Small intestine (tissue), 16 donors: ENCODE measurements at places on chromosomes 6 and 20. TPM values are rescaled to one million over a fixed set of nuclear protein-coding genes. Genes with fewer than 3 reads are reported as not detected.

- H3K36me3 ChIP-seq: peaks cover 48% of the 10 kb centered on the region
- H3K27ac ChIP-seq: peak overlapping the region; percentile 99
- peaks cover 19% of the 10 kb centered on the region for H3K4me1 ChIP-seq
- no peak for DNase-seq
- no peaks in the 10 kb centered on the region for H3K27me3 ChIP-seq
Observed at GRCh38 chr6:31972709-31973350, 892 bp upstream of the DXO start.

GRCh38 chr6:99490608-99491007 is 24.6 kb downstream of the USP45 start:
- no peak overlapping the region for H3K27ac ChIP-seq
- no peak overlapping the region for H3K4me3 ChIP-seq
- no peaks in the 10 kb centered on the region for H3K4me1 ChIP-seq
- no peaks in the 10 kb centered on the region for H3K27me3 ChIP-seq

DNA sequence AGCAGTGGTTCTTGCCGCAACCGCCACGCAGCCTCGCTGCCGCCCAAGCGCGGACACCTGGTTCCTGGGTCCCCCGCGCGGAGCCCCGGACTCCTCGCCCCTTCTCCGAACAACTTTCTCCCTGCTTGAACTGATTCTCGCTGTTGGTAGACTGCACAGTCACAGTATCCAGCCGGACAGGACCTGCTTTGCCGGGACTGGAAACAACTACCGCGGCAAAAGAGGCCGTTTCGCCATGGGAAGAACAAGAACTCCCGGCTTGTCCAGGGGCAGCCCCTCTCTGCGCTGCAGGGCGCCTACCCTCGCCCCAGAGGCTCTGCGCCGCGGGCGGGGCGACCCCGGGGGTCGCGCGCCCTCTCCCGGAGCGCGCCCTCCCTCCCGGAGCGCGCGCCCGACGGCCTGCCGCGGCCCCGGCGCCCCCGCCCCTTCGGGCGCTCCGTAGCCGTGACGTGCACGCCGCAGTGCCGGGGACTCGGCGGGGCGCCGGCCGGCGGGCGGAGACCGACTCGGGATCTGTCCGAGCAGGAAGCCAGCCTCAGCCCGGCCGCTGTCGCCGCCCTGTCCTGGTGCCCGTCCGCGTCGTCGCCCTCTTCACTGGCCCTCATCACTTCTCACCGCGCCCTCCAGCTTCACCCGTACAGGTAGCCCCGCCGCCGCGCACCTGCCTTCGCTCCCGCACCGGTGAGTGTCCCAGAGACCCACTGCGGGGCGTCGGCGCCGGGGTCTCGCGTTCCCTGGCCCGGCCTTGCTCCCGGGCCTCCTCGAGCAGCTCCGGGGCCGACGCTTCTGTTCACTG is at the start of gene MYO6:
Gene MYO6, plus strand, starts transcription at position 497 of the 796 bp plus-strand sequence. CDS start 68,309 bp downstream, outside the sequence.
- no peaks in the 10 kb centered on the region for H3K27me3 ChIP-seq
- H3K4me1 ChIP-seq: peaks cover 13% of the 10 kb centered on the region
- peaks cover 3% of the 10 kb centered on the region for H3K36me3 ChIP-seq
- peak within 1 kb of the TSS; percentile 91 for H3K27ac ChIP-seq
- peak; percentile 75 for DNase-seq

DNA sequence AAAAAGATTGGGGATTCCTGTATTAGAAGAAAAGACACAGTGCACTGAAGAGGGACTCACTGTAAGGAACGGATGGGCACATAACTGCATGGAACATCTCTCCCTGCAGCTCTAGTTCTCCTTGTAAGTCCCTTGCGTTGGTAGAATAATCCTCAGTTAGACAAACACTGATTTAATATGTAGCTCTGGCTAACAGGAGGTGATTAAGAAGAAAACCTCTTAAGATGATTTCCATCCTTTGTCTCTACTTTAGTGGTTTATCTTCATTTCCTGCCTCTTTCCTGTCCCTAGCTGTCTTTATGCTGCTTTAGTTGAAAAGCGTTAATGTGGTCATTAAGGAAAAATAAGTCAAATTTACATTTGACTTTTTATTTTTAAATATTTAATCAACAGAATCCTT is 86.6 kb downstream of the SLC16A10 start:
- H3K4me1 ChIP-seq: peaks cover 18% of the 10 kb centered on the region
- H3K4me3 ChIP-seq: no peak overlapping the region
- no peak for DNase-seq
- H3K27ac ChIP-seq: no peak overlapping the region
- H3K27me3 ChIP-seq: no peaks in the 10 kb centered on the region

MLIP gene
- 0.75 TPM for polyA plus RNA-seq

ADGRF5 gene
- polyA plus RNA-seq: 7.4 TPM
